Activated T-helper 17 cell treated with anti-CD3 and anti-CD28 coated beads, Interleukin-2, amount 50 U/mL, for 72 hours (primary cell): ENCODE measurements at places on chromosomes 4 and X. TPM values are rescaled to one million over a fixed set of nuclear protein-coding genes. Genes with fewer than 3 reads are reported as not detected.

GPRASP1 gene
- 1.4 TPM for total RNA-seq

PDGFRA gene
- 0.56 TPM for total RNA-seq

P2RY4 gene
- total RNA-seq = 0.35 TPM

DNA sequence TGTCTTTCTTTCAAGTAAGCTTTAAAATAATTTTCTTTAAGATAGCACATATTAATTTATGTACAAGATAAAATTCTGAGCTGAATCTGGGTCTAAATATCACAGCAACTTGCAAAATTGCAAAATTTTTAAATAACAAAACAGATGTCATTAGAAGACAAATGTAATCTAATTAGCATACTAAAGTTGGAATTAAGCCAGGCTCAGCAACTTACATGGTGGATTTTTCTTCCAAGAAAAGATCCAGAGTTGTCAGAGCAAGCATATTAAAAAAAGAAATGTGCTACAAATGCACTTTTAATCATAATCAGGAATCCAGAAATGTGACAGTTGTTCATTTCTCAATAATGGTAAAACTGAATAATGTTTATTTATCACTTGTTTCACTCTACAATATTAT is 906.9 kb upstream of the INTU start:
- ATAC-seq = no peak

DNA sequence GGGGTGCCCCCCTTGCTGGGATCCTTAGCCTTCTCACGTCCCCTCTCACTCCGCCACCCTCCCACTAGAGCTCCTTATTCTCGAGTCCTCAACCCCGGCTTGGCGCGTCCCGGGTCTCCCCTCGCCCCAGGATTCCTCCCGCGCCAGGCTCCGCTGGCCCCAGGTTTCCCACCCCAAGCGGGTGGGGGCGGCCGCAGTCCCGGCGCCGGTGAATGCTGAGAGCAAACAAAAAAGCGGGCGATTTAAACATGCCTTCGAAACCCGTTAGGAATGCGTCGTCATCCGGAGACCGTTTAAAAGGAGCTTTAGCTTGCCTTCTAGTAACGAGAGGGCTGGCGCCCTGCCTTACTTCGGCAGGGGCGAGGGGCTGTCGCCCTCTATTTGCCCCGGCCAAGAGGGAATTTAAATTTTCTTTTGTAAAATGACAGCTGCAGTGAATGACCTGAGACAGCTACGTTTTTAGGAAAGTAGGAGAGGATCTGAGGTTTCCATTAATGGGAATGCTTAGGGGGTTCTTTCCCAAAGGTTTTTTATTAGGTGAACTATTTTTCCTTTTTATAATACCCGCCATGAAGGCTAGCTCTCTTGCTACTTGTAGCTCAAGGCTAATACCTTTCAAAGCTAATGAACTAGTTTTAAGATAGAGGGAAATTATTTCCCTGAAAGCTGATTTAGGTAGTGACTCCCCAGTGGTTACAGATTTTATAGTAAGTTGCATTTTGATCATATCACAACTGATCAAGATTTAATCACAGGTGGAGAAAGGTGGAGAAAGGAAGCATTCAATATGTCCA is 3.1 kb downstream of the JADE1 start:
- ATAC-seq = peak; percentile 11

SPANXD gene
- total RNA-seq = not detected

MOSPD2 gene
- 12.2 TPM for total RNA-seq

HSFX4 gene
- not detected for total RNA-seq

- ATAC-seq = no peak
These were observed 339.9 kb upstream of the NOCT start for GRCh38 chr4:138675685-138676084.

DNA sequence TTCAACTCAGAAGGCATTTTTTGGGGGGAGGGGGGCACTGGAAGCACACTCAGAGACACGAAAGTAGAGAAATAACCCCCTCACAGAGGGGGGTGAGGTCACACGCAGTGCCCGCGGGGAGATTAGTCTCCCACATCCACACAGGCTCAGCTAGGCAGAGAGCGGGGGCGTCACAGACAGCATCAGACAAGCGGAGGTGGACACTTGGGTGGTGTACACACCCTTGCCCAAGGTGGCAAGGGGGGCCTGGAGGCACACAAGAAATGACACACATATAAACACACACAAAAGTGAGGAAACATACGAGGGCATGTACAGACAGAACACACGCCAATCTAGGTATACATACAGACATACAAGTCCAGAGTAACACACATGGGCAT is 637 bp upstream of the SYN1 start:
- ATAC-seq = no peak

RBM41 gene
- 14.2 TPM for total RNA-seq

GPR119 gene
- total RNA-seq = not detected

MAB21L2 gene
- total RNA-seq = not detected

DNA sequence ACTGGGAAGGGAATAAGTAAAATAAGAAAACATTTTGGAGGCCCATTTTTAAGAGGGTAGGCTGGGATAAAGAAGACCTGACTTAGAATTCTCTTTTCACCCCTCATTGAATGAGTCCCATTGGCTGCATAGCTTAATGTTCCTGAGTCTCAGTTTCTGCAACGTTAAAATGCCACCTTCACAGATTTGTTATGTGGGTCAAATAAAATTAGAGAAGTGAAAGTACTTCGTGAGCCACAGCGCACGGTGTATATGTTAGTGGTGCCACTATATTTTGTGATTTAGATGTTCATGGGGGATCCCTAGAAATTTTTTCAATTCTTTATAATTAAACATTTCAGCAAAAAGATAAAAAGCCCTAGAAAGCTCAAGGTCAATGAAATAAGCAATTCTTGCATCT is 109.2 kb upstream of the HS3ST1 start:
- no peak for ATAC-seq

ZNF157 gene
- total RNA-seq = 0.71 TPM

DNA sequence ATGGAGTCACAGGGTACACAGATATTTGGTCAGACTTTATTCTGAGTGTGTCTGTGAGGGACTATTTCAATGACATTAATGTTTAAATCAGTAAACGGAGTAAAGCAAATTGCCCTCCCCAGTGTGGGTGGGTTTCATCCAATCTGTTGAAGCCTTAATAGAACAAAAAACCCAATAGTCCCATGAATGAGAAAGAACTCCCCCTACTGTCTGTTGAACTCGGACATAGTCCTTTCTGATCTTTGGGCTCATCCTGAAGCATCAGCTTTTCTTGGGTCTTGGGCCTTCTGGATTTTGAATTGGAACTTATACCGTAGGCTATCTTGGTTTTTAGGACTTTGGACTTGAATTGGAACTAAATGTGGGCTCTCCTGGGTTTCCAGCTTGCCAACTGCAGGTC is 193.6 kb downstream of the COX7B2 start:
- no peak for ATAC-seq

GRCh38 chr4:139767168-139767567 is 101.5 kb downstream of the MGST2 start:
- no peak for ATAC-seq

GRCh38 chr4:158856852-158857251 is 88.0 kb downstream of the FNIP2 start:
- ATAC-seq = peak; percentile 51

DNA sequence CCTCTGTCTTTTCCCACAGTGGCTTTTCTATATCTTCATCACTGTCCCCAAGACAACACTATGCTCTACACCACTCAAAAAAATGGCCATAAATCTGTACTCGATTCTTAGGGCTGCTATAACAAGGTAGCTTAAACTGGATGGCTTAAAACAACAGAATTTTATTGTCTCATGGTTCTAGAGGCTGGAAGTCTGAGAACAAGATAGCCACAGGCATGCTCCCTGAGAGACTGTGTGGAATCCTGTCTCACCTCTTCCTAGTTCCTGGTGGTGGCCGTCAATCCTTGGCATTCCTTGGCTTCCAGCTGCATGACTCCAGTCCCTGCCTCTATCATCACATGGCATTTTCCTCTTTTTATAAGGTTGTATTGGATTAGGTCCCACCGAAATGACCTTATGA is 70.7 kb upstream of the DCLK2 start:
- ATAC-seq = no peak

DNA sequence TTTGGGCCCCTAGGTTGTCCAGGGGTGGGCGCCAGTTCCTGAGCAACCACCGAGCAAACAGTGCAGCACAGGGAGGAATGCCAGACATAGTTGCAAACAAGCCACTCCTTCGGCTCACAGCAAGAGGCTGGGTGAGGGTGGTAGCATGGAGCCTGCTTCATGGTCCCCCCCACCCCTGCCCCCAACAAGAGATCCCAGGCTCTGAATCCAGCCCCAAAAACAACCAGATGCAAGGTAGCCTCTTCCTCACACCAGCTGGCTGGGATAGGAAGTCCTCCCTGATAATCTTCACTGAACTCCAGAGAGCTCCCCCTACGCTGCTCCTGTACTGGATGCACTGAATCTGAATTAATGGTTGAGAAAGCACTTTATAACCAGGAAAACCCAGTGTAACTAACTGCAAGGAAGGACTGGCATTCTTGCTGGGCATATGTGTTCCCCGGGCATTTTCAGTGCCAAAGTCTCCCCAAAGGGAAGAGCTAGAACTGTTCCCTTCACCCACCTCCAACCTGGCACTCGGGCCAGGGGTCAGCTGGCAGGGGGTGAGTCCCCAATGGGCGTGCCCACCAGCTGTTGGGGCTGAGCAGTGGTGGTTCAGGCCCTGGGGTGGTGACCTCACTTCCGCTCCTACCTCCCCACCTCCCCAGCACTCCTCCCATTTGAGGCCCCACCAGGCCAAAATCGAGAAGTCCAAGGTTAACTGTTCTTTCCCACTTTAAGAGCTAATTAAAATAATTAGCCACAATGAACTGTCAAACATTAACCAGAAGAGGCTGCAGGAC is 1.5 kb downstream of the ELF4 start:
- ATAC-seq = peak; percentile 81

GRCh38 chr4:48804584-48805301 is 24.7 kb upstream of the FRYL start:
- no peak for ATAC-seq

POU4F2 gene
- not detected for total RNA-seq

DNA sequence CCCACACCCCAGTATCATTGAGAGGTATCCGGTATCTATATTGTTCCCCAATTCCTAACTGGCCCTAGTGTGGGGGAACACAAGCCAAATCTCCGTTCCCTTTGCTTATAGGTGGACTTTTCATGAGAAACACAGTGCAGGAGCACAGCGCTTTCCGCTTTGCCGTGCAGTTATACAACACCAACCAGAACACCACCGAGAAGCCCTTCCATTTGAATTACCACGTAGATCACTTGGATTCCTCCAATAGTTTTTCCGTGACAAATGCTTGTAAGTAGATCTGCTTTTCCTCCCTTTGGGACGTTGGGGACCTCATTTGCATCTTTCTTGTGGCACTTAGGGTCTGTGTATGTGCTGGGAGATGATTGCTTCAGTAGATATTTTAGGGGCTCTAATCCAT is 1.6 kb downstream of the GRIA3 start:
- ATAC-seq = no peak

DNA sequence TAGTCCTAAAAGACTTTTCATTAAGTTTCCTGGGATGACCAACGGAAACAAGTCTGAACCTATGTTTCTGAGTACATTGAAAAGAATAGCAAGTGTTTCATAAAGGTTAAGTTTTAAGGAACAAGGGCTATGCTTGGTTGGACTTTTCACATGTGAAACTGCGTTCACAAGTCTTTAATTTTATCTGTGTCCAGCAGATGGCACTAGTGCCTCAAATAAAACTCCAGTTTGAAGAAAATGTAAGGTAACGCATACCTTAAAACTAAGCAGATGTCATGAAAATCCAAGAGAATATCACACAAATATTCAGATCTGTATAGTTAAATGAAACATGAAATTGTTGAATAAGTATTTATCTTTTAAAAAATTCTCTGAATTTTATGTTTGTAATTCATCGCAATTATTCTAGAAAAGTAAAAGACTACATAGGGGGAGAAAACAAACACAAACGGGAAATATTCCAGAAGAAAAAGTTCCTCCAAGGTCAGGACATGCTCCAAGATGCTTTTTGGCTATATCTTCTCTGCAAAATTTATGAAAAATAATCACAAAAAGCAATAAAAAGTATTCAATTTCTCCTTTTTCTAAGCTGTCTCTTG is 89.6 kb upstream of the MAD2L1 start:
- no peak for ATAC-seq

DNA sequence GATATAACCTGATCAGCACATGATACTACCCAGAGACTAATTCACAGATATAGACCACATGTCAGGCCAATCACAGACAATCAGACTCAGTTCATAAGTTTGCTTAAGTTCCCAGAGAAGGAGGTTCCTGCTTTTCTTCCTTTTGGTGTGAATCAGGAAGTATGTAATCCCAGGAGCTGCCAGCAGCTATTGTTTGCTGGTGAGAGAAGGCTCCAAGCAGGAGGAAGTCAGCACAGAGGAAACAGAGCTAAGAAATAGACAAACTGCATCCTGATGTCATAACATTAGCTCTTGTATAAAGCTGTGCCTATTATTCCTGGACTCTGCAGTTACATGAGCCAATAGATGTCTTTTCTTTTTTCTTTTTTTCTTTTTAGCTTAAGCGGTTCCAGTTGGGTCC is 50.9 kb downstream of the UCHL1 start:
- no peak for ATAC-seq

RHOXF2 gene
- total RNA-seq = not detected

CSN1S1 gene
- total RNA-seq = not detected

GRCh38 chr4:74123065-74123728 is 24.2 kb upstream of the CXCL2 start:
- ATAC-seq = no peak

GRCh38 chrX:20980426-20980825 is 393.8 kb upstream of the CNKSR2 start:
- no peak for ATAC-seq

GRCh38 chr4:71290476-71290875 is 48.3 kb upstream of the SLC4A4 start:
- ATAC-seq = no peak

- no peak for ATAC-seq
These were observed 395.5 kb downstream of the ARHGAP24 start for GRCh38 chr4:85870298-85871083.

TAPT1 gene
- total RNA-seq = 31.0 TPM
